HS-27A (cell line): ENCODE measurements at places on chromosomes 2 and 18.

DNA sequence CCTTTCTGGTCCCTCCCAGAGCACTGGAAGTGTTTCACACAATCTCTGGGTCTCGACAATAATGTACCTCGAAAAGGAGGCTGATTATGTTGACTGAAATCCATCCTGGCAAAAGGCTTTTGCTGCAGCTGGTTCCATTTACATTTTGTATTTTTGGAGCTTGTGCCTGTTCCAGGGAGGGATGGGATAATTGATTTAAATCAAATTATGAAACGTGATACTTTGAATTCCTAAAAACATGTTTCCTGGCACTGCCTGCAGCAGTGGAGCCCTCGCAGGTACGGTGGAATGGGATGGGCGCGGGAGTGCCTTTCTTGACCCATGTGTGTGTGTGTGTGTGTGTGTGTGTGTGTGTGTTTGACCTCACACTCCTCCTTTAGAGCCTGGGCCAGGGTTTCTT lies 455.5 kb upstream of the MEIS1 start:
- DNase-seq: no peak

- no peak for DNase-seq
Observed at GRCh38 chr2:31097962-31098613, 40.2 kb downstream of the GALNT14 start.

GRCh38 chr2:170271340-170271739 lies 93.4 kb downstream of the MYO3B start:
- DNase-seq: no peak

GRCh38 chr2:8197101-8197500 lies 484.8 kb upstream of the ID2 start:
- no peak for DNase-seq

DNA sequence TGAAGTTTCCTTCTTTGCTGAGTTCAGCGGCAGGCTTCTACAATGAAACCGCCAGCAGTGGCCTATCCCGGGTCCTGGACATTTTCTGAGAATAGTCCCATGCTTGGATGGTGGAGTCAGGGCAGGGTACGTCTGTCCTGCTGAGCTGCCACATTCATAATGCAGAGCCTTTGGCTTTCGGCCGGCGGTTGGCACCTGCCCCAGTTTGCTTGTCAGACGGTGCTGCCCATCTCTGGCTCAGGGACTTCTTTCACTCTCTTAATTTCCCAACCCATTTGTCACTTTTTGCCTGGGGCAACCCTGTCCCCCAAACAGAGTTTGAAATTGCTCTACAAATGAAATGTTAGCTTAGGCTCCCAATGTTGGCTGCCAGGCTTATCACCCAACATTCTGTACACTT lies 57.2 kb downstream of the SOX11 start:
- DNase-seq: no peak

- DNase-seq: no peak
Observed at GRCh38 chr18:48772457-48772856, 178.3 kb downstream of the SMAD7 start.

- no peak for DNase-seq
Observed at GRCh38 chr2:110170102-110170501, 34.7 kb downstream of the NPHP1 start.

- peak; percentile 73 for DNase-seq
Observed at GRCh38 chr2:195533771-195534642, 123.0 kb upstream of the SLC39A10 start.

DNA sequence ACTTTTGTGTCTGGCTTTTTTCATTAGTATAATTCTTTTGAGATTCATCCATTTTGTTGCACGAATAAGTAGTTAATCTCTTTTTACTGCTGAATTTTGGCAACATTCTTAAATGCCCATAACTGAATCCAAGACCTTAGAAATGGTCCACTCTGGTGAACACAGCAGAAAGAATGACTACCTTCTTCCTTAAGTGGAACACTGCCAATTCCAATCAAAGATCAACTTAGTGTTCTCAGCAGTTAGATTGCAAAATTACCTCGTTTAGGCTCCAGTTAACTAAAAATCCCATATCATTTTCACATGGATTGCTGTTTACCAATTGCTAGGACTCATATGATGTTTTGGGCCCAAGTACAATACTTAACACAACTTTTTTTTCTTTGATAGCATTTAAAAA lies 59.9 kb downstream of the MDH1 start:
- no peak for DNase-seq

- no peak for DNase-seq
Observed at GRCh38 chr2:60484133-60484645, 69.3 kb downstream of the BCL11A start.

DNA sequence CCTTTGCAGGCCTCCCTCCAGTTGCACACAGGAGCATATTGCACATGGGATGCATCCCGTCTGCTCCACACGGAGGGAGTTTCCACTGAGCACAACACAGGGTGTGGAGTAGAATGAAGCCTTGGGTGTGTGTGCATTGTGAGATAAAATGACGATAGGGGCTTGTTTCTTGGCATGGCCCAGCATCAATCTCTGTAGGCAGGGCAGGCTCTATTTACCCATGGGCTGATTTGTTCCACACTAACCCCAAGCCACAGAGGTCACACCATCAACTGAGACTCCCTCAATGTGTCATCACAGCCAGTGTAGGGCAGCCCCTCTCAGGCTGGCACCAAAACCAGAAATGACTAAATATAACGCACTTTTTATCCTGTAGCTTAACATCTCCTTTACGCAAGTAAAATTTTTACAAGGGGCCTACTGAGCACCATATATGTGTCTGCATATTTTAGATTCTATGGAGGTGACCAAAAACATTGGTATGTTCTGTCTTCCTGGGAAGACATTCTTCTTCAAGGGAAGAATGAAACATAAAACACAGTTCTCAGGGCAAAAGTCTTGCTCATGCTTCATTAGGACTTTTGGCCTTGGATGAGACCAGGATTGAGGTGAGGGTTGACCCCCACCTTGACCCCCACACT lies 2.7 kb upstream of the GKN1 start:
- peak; percentile 91 for DNase-seq

DNA sequence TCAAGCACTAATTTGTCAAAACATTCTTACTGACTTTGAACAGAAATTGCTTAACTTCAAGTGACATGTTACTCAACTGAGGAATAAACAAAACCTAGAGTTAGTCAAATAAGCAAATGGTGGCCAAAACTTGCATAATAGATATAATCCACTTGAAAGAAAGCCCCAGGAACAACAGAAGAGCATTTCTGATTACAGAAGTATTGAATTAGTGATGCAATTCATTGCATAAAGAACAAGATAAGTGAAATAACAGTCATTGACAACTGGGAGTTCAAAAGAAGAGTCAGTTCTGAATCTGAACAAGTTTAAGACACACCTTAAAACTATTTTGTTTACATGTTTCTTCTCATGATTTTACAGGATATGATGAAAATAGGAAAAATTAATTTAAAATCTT lies 30.8 kb downstream of the COBLL1 start:
- no peak for DNase-seq

DNA sequence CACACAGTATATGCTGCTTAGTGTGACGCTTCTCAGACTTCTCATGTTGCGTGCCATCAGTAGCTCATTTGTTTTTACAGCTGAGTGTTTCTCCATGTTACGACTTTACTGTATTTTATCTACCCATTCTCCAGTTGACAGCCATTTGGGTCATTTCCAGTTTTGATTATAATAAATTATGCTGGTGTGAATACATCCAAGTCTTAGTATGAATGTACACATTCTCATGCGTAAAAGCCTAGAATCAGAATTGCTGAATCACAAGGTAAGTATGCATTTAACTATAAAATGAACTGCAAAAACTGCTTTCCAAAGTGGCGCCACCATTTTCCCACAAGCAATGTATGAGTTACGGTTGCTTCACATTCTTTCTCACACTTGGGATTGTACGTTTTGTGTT lies 184.2 kb upstream of the SLC35G4 start:
- DNase-seq: no peak

DNA sequence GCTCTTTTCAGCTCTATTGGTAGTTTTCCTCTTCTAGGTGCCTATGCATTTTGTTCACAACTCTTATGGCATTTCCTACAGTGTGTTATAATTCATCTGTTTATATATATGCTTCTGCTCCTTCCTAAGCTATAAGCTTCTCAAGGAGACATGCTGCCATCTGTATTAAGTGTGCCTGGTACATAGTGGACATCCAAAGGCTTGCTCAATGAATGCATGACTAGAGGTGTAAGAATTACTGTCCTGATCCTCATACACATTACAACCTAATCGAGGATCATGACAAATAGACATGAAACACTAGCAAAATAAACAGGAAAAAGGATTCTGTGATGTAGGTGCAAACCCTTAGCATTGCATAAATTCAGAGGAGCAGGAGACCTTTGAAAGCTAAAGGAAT lies 50.2 kb downstream of the CDC42EP3 start:
- DNase-seq: no peak

- DNase-seq: no peak
Observed at GRCh38 chr2:37460896-37461229, 116.4 kb downstream of the QPCT start.

GRCh38 chr18:74509856-74510769 lies 13.9 kb downstream of the CNDP2 start:
- no peak for DNase-seq

- no peak for DNase-seq
Observed at GRCh38 chr2:227973241-227973640, 101.8 kb downstream of the DAW1 start.

- no peak for DNase-seq
Observed at GRCh38 chr2:37674946-37675345, 3.5 kb upstream of the CDC42EP3 start.

DNA sequence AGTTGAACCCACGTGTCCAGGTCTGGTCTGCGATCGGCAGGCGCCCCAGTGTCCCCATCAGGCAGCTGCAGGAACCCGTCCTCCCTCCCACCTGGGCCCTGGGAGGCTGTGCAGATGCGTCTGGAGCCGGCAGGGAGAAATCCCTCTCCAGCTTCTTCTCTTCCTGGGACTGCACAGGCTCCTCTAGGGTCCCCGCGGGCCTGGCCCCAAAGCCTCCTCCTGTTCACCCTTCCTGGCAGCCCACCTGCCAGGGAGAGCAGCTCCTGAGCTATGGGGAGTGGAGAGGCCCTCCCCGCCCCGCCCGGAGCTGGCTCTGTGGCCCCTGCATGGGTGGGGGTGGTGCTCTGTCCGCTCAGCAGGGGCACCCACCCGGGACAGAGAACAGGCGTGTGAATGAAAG lies 179.2 kb upstream of the ALKAL2 start:
- no peak for DNase-seq

DNA sequence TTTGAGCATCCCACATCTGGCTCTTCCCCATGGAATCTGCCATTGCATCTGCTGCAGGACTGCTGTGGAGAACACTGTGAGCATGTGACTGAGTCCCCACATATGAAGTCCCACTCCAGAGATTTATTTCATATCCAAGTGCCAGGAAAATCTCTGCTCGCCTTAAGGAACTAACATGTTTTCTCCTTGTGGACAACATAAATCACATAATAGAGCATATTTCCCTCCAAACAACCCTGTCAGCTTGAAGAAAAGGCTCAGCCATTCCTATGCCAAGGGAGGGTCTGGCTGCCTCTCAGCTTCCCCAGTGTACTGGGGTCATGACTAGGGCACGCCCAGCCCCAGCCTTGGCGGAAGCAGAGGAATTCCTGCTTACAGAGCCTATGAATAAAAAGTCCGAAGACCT lies 193.7 kb downstream of the DNER start:
- no peak for DNase-seq

GRCh38 chr2:72143441-72144273 lies 4.0 kb downstream of the CYP26B1 start:
- DNase-seq: no peak

DNA sequence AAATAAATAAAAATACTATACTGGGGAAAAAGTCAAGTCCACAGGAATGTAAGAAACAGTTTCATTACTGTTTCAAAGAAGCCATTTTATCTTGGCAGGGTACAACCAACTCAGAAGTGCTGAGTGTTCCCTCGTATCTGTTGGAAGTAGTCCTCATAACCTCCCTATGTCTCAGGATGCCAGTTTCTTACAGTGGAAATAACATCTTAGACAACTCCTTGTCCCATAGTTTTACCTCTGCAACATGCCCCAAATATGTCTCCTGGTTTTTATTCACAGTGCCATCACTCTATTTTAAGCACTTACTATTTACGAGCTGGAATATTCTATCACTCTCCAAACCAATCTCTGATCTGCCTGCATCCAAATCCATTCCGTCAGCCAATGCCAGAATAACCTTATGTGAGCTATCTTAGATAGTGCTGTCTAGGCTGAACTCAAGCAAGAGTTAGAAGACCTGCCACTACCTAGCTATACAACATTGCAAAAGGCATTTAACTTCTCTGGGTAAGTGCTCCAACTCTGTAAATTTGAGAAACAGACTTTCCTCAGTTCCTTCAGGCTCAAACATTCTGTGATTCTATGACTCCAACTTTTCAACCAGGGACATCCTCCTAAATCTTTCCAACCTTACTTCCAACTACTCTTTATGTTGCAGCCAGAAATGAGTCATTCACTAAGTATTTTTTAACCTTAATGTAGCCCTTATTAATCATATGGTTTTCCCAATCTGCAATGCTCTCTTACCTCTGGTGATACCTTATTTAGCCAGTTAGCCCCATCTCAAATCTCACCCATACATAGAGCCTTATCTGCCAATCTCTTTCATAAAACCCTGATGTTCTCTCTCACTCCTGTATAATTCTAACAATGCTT lies 66.7 kb downstream of the RTN4 start:
- DNase-seq: no peak

- no peak for DNase-seq
Observed at GRCh38 chr18:35511428-35511827, 13.7 kb upstream of the INO80C start.

GRCh38 chr2:216632952-216633615 lies at the start of gene IGFBP2:
Gene IGFBP2 (plus strand): TSS chr2:216633420. CDS start chr2:216633524, 104 bp downstream.
- DNase-seq: no peak

GRCh38 chr2:62343636-62344337 lies 147.9 kb downstream of the B3GNT2 start:
- DNase-seq: no peak

GRCh38 chr2:27720004-27720551 lies 51.4 kb upstream of the MRPL33 start:
- peak; percentile 90 for DNase-seq

DNA sequence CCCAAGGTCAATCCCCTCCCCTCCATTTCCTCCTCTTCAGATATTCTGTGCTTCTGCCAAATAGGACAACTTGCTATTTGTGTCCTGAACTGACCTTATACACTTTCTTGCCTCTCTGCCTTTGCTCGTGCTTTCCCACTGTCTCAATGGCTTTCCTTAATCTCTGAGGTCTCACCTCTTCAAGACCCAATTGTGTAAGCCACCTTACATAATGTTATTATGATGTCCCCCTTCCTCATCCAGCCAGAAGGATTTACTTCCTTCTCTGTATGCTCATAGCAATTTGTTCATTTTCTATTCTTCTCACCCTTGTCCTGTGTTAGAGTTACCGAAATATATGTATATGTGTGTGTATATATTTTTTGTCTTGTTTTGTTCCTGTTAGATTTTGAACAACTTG lies 26.9 kb upstream of the DARS1 start:
- DNase-seq: no peak

- no peak for DNase-seq
Observed at GRCh38 chr2:22880161-22880560, 504.8 kb upstream of the KLHL29 start.
